ENCODE measurements at places on chromosomes 1 and 21.

DNA sequence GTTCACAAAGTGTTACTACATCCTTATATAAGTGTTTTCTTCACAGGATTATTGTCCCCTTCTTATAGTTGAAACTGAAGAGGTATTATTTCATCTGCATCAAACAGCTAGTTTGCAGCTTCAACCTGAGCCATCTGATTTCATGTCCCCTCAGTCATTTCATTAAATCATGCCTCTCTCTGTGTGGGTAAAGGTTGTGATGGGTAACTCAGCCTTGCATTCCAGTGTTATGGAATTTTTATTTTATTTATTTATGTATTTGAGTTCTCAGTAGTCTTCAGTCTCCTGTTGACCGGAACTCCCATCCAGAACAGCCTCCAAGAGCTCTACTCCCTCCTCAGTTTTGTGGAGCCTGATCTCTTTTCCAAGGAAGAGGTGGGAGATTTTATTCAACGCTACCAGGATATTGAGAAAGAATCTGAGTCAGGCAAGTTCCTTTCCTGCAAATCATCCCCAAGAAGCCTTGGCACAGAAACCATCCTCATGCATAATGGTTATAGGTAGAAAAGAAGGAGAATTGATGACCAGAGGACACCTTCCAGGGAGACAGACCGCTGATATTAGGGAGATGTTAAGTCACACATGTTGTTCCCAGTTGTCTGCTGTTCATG is 21.8 kb downstream of the CHD1L start:
- DNase-seq = no peak

GRCh38 chr1:84883286-84883685 is 9.7 kb downstream of the LPAR3 start:
- no peak for DNase-seq

DNA sequence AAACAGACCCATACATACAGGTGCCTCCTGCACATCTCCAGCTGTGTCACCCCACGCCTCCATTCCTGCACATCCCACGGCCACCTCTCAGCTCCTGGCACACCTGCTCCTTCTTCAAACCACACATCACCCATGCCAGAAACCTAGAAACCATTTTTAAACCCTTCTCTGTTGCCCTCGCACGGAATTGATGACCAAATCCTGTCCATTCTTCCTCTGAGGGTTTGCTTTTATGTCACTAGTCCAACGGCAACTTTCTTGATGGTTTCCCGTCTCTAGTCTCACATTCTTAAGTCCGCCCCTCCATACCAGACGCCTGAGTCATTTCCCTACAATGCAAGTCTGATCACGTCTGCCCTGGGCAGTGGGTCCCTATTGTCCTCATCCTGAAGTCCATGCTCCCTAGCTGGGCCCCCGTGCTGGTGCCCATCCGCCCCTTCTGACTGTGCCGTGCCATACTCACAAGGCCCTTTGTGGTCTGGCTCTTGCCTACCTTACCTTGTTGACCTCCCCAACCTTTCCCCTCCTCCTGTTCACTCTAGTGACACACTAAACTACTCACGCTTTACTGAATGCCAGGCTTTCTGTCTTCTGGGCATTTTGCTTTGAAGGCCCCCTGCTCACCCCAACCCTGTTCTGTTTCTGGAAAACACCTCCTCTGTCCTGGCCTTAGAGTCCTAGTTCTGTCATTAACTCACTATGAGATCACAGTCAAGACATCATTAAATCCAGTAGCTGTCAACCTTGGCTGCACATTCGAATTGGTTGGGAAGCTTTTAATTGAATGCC is 17.6 kb downstream of the SLC2A1 start:
- DNase-seq = no peak

DNA sequence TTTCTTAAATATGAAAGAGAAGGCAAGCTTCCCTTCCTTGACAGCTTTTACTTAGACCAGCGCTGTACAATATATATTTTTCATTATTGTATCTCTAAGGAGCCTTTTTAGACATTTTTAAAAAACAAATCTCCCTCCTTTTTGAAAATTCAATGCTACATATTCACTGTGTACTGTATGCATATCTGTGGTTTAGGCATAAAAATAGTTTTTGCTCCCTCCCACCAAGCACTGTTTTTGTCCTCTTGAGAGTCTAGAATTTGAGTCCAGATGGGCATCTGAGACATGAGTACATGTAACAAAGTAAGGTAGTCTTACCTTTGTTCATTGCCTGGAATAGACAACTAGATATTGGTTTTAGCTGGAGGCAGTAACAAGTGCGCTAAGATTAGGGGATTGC is 488.5 kb upstream of the RUNX1 start:
- no peak for DNase-seq

- DNase-seq = no peak
These were observed 685.4 kb downstream of the PTPRU start for GRCh38 chr1:29921741-29922140.

- no peak for DNase-seq
These were observed 22.4 kb upstream of the BCAR3 start for GRCh38 chr1:93704052-93704451.

GRCh38 chr21:15692711-15693110 is 37.1 kb upstream of the USP25 start:
- no peak for DNase-seq

GRCh38 chr1:158520021-158520420 is 34.2 kb downstream of the OR6Y1 start:
- no peak for DNase-seq

GRCh38 chr1:168032029-168032428 is 95.2 kb upstream of the MPC2 start:
- DNase-seq = no peak

- DNase-seq = no peak
These were observed 75.1 kb downstream of the LYST start for GRCh38 chr1:235791532-235792060.

- no peak for DNase-seq
These were observed 14.4 kb downstream of the MTF2 start for GRCh38 chr1:93093332-93094006.

- peak; percentile 19 for DNase-seq
These were observed 1.7 kb downstream of the COL8A2 start for GRCh38 chr1:36123356-36123755.

- DNase-seq = no peak
These were observed 39.6 kb downstream of the SLC45A1 start for GRCh38 chr1:8357329-8358101.

DNA sequence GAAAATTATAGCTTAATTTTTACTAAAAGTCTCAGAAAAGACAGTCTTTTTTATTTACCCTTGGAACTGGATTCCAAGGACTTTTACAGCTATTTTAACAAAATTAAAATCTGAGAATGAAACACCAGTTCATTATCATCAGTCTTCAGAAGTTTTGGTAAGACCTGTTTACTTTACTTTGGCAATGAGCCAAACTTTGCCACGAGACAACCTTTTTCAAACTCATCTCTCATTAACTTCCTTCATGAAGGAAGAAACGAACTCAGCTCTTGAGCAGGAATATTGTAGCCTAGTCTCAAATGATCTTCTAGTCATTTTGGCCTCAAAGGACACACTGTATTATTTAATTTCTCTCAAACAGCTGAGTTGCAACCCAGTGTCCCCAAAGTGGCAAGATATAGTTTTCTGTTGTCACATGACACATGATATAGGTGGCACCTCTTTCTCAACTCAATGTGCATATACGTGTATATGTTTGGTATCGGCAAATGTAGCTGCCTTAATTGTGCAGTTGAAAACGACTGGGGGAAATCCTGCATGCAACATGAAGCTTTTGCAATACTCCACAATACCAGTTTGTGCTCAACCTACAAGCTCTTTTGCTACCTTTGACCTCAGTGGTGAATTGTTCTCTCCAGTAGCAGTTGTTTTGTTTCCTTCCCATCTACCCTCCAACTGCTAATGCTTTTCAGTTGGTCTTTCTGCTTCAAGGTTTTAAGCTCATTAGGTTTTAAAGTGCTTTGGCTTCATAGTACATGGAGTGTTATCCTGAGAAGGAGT is 8.4 kb upstream of the GNG4 start:
- DNase-seq = no peak

GRCh38 chr1:224626042-224626441 is 9.9 kb downstream of the CNIH3 start:
- DNase-seq = no peak

DNA sequence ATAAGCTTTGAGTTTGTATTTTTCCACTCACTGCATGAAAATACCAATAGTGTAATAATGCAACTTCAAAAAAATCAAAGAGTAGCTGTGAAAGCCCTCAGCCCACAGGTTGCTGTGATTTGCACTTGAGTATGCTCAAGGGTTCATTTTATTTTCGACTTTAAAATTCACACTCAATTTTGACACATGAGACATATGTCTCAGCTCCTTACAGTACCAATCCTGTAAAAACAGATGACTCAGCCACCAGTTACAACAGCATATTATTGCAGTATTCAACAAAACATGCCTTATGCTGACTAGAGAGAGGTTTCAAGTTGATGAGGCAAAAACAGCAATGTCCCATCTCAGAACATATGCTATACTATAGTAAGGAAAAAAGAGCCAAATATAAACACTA is 66.1 kb downstream of the CYYR1 start:
- DNase-seq = no peak

DNA sequence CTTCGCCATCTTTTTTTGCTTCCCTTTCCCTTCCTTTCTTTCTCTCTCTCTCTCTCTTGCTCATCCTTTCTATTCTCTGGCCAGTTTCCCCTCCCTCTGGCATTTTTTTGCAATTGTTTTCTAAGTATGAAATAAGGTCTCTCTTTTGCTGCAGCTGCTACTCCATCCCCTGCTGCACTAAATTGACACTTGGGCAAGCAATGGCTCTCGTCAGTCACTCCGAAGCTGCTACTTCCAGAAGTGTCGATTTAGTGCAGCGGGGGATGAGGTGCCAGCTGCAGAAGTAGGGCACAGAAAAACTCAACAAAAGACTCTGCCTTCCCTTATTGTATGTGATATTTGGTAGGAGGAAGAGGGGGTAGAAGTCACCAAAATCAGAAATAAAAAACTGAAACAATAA is 642.3 kb downstream of the RWDD3 start:
- DNase-seq = no peak

- no peak for DNase-seq
These were observed 123.6 kb downstream of the GABPA start for GRCh38 chr21:25858325-25858724.

GRCh38 chr1:247373721-247374141 is 42.1 kb upstream of the ZNF496 start:
- DNase-seq = no peak

DNA sequence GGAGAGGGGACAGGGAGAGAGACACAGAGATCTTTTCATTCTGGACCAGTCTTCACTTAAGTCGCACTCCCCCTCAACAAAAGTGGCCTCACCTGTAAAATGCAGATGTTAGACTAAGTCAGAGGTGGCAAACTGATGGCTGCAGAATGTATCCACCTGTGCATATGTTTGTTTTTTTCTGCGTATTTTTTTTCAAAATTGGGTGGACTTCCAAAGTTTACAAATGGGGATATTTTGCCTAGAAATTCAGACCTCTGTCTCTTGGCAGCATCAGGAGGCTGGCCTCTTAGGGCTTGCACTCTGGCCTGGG is 525.0 kb downstream of the MATN1 start:
- no peak for DNase-seq

DNA sequence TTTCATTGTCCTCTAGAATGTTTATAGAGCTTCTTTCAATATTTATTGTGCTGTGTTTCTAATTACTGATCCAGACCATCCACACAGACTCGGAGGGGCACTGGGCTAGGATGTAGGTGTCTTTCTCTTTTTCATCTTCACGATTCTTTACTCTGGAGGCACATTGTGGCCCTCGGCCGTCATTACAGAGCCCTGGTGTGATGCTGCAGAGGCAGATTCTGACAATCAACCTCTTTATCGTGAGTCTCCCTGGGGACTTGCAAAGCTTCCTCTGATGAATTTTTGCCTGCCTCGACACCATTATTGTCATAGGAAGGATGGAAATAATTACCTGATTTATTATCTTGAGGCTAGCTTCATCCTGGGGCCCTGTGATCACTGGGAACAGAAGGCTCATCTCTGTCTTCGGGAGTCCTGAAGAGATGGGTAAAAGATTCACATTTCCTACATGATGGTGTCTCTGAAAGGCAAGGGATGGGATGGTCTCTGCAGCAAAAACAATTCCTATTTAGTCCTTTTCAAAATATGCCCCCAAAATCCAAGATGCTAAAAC is 89.4 kb downstream of the SEC16B start:
- no peak for DNase-seq

- no peak for DNase-seq
These were observed 8.8 kb downstream of the MINDY1 start for GRCh38 chr1:150997949-150998348.

DNA sequence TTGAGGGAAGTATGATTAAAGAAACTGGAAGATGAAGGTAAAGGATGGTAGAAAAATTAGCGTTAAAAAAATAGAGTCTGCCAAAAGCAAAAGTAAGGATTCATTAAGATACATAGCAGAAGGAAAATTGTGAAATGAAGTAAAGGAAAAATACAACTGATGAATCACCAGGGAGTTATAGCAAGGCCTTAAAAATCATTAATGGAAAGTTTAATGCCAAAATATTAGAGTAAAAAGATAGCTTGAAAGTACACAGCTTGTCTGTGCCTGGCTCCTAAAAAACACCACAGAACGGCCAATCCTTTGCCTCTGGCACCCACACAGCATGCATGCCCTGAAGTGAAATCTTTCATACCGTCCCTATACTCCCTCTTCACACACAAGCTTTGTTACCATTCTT is 66.9 kb upstream of the APOBEC4 start:
- no peak for DNase-seq

GRCh38 chr1:101496109-101496508 is 259.3 kb downstream of the S1PR1 start:
- DNase-seq = no peak

- no peak for DNase-seq
These were observed 24.6 kb downstream of the KCNK1 start for GRCh38 chr1:233638513-233638912.

DNA sequence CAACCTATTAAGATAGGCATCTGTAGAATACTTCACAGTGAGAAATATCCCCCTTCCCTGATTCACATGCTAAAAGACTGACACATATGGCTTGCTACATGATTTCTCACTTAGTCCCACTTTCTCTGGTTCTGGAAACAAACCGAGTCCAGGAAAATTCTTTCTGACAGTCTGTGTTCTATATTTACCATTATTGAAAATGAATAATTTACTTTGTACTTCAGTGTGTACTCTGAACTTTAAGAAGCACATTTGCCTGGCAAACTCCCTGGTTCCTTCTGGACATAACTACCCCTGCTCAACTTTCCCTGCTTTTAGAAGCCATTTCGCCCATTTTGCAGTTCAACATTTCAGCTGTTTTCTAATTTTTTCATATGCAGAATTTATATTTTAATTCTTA is 53.6 kb downstream of the APCS start:
- DNase-seq = no peak

GRCh38 chr1:43327549-43328292 is 9.9 kb upstream of the MPL start:
- no peak for DNase-seq
